ENCODE measurements at places on chromosomes 5 and 9.

DNA sequence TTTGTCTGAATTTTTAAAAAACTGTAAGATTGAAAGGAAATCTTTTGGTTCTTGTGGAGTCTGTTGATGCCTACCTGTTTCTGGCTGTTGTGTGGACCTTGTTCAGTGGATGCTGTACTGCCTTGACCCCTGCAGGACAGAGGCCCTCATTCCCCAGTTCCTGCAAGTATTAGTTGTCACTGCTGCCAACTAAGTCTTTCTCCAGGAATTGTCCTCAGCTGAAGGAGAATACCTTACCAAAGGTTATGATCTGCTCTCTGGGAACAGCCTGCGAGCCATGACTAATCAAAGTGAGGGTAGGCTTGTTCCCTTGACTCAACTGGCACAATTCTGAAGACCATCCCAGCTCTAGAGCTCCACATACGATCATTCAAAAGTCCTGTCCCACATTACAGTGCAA is 145.3 kb upstream of the FST start:
- DNase-seq: no peak

GRCh38 chr9:130254747-130255630 is 10.6 kb upstream of the HMCN2 start:
- DNase-seq: no peak

- DNase-seq: no peak
These were observed 69.9 kb downstream of the INSYN2B start for GRCh38 chr5:169910393-169910792.

DNA sequence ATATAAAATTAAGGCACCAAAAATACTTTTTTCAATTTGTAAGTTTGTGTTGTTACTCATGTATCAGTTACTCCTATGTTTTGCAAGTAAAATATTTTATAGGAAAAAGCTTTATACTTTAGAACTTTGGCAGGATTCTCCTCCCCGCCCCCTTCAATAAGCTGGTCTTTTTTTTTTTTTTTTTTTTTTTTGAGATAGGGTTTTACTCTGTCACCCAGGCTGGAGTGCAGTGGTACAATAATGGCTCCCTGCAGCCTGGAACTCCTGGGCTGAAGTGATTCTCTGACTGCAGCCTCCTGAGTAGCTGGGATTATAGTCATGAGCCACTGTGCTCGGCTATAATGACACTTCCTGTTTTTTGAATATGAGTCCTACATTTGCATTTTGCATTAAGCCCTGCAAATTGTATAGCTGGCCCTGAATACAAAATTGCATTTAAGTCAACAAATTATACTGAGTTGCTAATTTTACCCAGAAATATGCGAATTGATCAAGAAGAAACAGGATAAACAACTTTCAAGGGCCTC is 192.9 kb downstream of the PIK3R1 start:
- DNase-seq: no peak

- no peak for DNase-seq
These were observed 18.6 kb downstream of the C9orf57 start for GRCh38 chr9:72041775-72042194.
